Activated CD8-positive, alpha-beta memory T cell treated with anti-CD3 and anti-CD28 coated beads for 4 hours (primary cell): ENCODE measurements at places on chromosomes 11 and 22.

DNA sequence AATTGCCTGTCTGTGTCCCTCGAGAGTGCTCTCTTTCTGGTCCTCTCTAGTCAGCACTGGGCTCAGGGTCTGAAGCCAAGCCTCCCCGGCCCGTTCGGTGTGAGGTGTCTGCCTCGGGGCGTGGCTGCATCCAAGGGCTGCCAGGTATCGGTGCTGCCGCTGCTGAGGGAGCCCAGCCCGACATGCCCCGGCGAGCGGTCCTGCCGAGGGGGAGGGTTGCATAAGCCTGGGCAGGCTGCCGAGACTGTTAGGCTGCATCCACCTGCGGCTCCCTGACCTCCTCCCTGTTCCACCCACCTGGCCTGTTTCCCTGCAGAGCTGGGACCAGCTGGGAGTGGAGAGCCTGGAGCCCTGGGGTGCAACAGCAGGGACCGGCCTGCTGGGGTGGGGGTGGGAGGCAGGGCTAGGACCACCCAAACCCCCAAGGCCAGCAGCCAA is 6.3 kb downstream of the OVOL1 start:
- DNase-seq = no peak

GRCh38 chr11:43868852-43869567 is 11.6 kb upstream of the ALKBH3 start:
- peak; percentile 8 for DNase-seq

DNA sequence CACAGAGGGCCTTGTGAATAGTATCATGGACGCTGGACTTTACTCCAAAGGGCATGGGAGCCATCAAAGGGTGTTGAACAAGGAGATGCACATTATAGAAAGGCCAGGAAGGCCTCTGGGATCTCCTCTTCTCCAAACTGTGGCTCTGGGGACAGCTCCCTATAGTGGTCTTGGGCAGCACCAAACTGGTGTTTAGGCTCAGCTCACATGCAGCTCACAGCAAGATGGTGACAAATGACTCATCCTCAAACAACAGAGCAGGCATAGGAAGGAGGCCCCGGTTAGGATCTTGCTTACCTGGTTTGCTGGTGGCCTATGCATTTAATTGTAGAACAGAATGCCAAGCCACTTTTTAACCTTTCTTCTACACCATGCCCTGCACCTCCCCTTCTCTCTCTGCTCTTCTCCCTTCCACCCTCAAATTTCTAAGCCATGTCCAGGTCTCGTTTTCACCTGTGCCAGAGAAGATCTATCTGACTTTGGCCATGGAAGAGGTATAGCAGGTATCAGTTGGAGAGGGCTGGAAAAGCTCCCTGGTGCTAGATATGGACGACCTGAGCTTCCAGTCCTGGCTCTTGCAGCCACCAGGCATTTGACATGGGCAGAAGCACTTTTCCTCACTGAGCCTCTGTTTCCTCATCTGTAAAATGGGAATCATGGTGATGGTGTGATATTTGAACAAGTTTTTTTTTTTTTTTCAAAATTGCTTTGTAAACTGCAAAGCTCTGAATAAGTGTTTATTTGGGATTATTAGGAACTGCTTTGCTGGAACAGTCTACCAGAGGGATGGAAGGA is 14.4 kb upstream of the EHF start:
- no peak for DNase-seq

- DNase-seq = no peak
Observed at GRCh38 chr22:48042621-48043395, 1280.4 kb downstream of the TBC1D22A start.

- DNase-seq = no peak
Observed at GRCh38 chr22:30892731-30893221, 75.8 kb downstream of the MORC2 start.

DNA sequence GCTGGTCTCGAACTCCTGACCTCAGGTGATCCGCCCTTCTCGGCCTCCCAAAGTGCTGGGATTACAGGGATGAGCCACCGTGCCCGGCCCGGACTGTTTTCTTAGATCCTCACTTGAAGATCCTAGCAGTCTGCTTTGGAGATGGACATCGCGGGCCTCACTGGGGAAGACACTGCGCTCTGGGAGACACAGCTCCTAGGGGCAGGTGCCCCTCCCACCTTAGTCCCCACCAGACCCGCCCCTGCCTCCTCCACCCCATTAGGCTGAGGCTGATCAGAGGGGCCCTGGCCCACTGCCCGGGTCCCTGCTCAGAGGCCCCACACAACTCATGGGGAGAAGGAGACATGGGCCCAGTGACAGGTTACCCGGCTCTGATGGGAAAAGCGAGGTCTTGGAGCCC is 11.3 kb upstream of the LTO1 start:
- DNase-seq = no peak

DNA sequence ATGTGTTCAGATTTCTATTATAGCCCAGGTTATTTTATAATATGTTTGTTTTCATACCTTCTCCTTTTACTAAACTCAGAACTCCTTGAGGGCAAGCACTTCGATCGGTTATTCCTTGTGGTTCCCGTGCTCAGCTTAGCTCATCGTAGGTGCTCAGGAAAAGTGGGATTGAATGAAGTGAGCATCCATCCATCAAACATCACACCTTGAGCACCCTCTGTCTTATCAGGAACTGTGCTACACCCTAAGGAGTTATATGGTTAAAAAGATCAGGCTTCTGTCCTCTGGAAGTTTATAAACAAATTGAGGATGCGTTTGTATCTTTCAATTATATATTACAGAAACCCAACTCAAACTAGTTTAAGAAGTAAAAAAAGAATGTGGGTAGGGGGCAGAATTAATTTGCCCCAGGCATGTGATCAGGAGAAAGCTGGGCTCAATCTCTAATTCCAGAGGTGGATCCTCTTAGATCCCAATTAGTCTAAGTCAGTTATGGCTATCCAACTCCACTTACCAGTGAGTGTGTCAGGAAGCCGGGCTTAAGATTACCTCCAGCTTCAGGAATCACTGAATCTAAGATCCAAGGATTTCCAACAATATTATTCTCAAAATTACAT is 59.9 kb upstream of the RRAS2 start:
- no peak for DNase-seq

- no peak for DNase-seq
Observed at GRCh38 chr11:14645015-14645912, 1.7 kb downstream of the PDE3B start.
